ENCODE measurements at places on chromosomes 2 and 18. TPM values are rescaled to one million over a fixed set of nuclear protein-coding genes. Genes with fewer than 3 reads are reported as not detected.

The ECEL1 gene
- not detected for total RNA-seq

The NAT8 gene
- total RNA-seq, result not detected

The CAPN14 gene
- total RNA-seq, result 0.05 TPM

The TNFRSF11A gene
- total RNA-seq, result 41.7 TPM
